ENCODE measurements at places on chromosomes 11 and 22.
A peak's percentile ranks its signal among the peaks of the same experiment; 100 is the strongest.

GRCh38 chr11:61482513-61482912 is 26.0 kb upstream of the LRRC10B start:
- DNase-seq, result peak; percentile 23

DNA sequence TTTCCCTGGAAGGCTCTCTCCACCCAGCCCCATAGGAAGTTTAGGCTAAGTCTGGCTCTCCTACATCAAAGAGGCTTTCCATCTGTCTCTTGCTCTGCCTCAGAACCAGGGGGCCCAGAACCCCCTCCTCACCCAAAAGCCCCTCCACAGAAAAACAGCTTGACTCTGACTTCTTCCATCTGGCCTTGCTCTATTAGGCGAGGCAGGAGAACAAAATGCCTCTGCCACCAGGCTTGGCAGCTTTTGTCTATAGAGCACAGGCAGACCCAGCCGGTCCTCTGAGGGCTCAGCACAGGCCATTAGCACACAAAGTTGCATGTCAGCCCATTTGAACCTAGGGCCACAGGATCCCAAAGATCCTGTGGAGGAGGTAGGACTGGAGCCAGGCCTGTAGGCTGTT is 75.7 kb upstream of the SUSD2 start:
- DNase-seq, result no peak

DNA sequence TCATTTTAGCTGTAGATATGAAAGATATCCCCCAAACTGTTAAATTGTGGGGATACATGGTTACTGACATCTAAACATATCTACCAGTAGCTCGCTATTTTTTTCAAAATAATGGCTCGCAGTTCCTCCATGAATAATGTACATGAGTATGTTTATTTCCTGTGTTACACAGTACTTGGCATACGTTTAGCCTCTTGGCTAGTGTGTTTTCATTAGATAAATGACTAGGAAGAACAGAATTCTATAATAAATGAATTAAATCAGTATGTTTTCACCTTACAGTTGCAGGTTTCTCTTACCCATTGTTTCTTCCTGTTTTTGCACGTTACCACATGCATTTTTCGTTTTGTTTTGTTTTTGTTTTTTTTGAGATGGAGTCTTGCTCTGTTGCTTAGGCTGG is 21.8 kb downstream of the RNF169 start:
- DNase-seq, result no peak

DNA sequence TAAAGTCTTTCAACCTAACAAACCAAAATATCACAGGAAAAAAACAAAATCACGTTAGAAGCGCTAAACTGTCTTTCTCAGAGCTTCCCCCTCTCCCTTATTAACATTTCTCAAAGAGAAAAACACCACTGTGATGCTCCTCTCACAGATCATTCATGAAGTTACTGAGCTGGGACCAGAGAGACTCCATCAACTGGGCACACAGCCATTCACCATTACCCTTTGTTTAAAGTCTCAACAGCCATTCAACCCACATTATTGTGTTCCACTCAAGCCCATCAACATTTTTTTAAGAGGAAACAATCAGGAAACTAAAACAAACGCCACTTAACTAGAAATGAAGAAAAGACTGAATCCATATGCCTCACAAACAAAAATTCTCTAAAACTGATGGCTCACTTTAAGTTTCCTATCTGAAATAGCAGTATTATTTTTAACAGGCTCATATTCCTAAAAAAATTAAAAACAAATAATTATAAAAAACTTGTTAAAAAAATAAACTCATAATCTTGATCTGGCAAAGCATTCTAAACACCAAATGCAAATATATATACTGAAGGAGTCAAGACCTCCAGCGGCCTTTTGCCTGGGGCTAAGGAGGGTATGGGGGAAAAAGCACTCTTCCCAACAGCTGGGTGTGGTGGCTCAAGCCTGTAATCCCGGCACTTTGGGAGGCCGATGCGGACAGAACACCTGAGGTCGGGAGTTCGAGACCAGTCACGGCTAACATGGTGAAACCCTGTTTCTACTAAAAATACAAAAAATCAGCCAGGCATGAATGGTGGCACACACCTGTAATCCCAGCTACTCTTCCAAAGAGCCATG is 14.0 kb downstream of the CELF1 start:
- no peak for DNase-seq

DNA sequence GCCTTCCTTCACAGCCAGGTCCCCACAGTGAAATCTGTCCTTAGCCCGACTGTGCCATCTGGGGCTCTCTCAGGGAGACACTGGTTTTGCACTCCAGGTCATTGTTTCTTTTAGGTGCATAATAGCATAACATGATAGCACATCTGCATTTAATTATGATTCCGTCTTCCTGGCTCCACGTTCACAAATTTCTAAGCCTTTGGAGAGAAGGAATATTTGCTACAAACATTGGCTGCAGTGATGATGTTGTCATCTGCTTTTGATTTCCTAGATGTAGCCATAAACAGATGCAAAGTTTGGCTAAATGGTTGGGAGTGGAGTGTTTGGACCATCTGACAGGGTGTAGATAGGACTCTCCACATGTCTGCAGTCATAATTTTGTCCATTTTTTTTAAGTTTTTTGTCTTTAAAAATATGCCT is 12.0 kb upstream of the CAT start:
- no peak for DNase-seq

DNA sequence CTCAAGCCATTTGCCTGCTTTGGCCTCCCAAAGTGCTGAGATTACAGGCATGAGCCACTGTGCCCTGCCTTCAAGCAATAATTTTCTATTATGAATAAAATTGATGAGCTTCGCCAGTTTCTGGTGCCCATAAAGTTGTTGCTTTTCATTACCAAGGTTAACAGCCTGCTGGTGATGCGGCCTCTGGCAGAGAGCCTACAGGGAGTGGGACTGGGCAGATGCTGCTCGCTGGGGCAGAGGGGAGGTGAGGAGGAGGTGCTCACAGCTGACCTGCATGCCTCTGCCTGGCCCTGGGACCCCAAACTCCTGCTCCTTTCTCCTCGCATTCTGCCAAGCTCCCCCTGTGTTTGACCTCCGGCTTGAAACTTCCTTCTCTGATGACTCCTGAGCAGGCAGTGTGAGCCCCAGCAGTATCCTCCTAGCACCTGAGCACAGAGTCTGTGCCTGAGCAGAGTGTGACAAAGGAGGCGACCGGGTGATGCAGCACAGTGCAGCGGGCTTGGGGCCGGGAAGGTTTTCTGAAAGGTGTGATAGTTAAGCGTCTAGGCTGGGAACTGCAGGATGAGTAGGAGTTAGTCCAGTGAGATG is 56.1 kb upstream of the B3GAT1 start:
- DNase-seq, result no peak

DNA sequence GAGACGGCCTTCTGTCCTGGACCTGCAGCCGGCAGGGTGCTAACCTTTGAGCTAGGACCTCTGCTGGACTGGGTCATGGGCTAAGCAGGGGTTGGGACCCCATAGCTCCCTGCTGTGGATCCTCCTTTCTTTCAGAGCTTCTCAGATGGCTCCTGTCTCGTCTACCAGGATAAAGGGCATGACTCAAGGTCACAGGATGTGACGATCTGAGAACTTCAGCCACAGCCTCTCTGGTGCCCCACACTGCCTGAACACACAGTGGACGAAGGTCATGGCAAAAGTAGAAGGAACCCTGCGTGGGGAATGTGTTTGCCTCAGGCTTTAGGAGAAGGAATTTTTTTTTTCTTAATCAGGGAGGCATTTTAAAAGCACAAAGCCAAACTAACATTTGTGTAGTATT is 196.7 kb downstream of the TRIM29 start:
- DNase-seq, result no peak

DNA sequence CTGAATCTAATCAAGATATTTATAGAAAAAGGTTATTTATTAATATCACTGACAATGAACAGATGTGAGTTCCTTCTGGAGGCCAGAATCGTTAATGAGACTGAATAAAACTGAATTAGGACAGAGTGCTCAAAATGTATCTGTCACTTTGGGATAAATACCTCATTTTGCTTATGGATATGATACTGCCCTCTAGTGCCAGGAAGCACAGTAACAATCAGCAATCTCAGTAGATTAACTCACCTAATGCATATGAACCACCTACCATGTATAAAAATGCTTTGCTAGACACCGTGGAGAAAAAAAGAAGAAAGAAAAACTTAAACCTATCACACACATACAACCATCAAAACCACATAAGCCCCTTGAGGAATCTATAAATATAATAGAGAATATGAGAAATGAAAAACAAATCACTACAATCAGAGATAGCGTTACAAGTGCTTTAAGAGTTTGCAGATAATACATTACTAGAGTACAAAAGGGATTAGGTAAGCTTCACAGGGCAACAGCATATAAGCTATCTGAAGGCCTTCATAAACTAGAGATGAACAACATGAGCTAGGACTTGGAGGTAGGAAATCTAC is 117.4 kb downstream of the SGSM3 start:
- no peak for DNase-seq

DNA sequence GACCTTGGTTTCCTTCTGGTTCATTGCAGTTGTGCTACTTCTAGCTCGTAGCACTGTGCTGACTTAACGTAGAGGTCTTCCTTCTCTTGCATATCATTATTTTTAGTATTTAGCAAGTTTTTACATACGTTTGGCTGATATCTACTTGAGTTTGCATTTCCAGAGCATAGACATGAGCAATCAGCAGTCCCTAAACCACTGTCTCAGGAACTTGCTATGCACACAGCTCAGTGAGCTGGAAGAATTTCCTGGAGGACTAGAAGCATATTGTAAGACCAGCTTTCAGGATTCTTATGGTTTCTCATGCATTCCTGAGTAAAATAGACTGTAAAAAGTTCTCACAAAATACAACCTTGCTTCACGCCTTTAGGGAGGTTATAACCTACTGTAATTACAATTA is 226.7 kb upstream of the PDGFD start:
- DNase-seq, result no peak

- DNase-seq, result no peak
Observed at GRCh38 chr11:9121469-9121796, 30.0 kb upstream of the SCUBE2 start.

- DNase-seq, result no peak
Observed at GRCh38 chr11:97356144-97356543, 966.3 kb downstream of the JRKL start.

- DNase-seq, result no peak
Observed at GRCh38 chr22:29726512-29727130, 6.8 kb downstream of the CABP7 start.
